ENCODE measurements at places on chromosomes 4 and X.

GRCh38 chr4:8189551-8190466 is 9.3 kb upstream of the SH3TC1 start:
- DNase-seq = no peak

DNA sequence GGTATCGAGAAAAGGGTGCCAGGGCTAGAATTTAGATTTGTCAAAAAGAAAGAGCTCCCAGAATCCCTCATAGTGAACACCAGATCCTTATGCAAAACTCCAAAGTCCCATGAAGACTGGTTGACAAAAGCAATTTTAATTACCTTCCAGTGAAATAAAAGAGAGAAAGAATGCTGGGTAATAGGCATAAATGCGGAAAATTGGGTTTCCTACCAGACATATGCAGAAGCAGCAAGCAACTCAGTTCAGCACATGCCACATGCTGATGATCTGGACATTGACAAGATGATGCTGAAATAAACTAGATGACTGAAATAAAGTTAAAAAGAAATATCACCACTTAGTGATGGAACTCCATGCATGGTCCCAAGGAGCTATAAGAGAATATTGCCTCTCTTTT is 83.9 kb downstream of the KCNIP4 start:
- no peak for DNase-seq

DNA sequence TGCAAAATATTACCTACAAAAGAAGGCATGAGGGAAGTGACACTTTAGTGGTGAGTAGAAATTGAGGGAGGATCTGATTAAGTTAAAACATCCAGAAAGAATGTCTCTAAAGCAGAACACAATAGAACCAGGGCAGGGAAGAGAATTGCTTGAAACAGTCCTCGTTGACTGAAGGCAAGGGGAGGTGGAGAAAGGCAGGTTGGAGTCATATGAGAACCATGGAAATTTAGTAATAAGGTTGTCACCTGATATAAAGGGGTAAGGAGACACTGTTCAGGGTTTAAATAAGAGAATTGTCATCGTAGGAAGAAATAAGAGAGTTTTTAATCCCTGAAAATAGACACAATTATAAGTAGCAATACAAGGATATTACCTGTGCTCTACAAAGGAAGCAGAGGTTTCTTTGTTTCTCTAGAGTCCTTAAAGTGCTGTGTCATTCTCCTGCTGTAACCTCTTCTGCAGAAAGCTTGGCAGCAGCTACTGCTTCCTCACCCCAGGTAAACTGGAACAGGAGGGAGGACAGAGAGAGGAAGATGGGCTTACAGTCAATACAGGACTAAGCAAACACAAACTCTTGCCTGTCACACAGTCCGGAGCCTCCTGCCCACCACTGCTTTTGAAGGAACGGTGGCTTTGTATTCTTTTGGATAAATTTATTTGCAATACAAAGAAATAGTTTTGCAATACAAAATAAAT is 258.4 kb downstream of the PPARGC1A start:
- no peak for DNase-seq

DNA sequence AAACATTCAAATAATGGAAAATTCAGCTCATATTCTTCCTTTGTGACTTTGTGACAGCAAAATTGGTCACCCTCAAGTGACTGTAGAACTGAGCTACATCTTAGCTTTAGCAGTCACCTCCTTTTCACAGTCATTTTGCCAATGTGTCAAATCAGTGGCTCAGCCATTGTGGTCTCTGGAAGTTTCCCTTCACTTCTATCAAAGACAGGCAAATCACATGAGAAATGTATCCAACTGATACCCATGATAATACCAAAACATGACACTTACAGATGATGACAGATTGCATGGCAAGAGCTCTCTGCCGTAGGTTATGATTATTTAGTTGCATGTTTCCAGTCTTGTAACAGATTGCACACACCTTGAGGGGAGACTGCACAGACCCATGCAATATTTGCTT is 549.8 kb upstream of the MAGEB2 start:
- DNase-seq = no peak

- DNase-seq = no peak
Observed at GRCh38 chr4:159069922-159070321, 33.0 kb upstream of the RAPGEF2 start.

DNA sequence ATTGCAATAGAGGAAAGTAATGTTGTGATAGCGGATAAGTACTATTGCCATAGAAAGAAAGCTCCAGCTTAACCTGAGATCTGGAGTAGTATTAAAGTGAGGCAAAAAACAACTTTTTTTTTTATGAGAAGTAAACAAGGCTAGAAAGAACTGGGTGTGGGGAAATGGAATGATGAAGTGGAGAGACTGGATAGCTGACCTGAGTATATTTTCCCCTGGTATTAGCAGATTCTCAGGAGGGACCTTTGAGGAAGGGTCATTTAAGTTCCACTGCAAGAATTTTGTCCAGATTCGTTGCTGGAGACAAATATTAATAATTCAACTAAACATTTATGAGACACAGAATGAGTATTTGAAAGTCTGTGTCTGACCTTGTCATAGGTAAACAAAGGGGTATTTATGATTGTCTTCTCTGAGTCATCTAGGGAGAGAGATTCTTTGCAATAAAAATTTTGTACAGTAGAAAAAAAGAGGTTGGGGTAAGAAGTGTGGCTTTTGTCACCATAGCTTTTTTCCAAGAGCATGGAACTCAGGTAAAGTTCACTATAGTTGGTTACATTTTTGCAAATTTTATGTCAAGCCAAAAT is 2095.9 kb downstream of the ARAP2 start:
- DNase-seq = no peak

GRCh38 chrX:44945736-44946135 is 72.7 kb downstream of the KDM6A start:
- no peak for DNase-seq

DNA sequence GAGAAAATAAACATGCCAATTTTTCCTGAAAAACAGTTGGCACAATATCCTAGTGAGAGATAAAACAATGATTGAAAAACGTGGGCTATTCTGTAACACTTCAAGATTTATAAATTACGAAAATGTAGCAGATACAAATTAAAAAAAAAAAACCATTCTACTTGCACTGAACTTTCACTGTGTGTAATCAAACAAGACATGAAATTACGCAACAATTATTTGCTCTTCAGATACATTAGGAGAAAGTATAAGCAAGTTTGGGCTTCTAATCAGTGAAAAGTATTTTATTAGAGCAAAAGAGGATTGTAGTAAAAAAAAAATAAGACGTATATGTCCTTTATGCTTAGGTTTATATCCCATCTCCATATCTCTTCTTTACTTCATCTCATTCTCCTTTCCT is 320.4 kb downstream of the SPOCK3 start:
- no peak for DNase-seq

DNA sequence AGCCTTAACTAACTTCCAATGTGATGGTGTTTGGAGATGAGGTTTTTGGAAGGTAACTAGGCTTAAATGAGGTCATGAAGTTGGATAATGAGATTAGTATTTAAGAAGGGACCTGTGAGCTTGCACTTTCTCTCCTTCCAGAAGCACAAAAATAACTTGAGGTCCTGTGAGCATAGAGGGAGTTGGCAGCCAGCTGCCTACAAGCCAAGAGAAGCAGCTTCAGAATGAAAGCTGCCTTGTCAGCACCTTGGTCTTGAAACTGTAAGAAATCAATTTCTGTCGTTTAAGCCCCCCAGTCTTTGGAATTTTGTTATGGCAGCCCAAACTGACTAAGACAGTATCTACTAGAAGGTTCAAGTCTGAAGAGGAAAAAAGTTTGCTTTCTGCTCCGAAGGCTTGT is 280.2 kb upstream of the GALNTL6 start:
- DNase-seq = no peak

DNA sequence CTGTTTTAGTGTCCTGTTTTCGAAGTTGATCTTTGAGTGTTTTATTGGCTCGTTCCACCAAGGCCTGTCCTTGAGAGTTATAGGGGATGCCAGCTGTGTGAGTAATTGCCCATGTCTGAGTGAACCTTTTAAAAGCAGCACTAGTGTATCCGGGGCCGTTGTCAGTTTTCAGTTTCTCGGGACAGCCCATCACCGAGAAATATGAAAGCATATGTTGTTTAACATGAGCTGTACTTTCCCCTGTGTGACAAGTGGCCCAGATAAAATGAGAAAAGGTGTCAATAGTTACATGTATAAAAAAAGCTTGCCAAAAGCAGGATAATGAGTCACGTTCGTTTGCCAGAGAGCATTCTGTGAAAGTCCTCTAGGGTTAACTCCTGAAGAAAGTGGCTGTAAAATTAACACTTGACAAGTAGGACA is 48.6 kb upstream of the RASSF6 start:
- DNase-seq = no peak

DNA sequence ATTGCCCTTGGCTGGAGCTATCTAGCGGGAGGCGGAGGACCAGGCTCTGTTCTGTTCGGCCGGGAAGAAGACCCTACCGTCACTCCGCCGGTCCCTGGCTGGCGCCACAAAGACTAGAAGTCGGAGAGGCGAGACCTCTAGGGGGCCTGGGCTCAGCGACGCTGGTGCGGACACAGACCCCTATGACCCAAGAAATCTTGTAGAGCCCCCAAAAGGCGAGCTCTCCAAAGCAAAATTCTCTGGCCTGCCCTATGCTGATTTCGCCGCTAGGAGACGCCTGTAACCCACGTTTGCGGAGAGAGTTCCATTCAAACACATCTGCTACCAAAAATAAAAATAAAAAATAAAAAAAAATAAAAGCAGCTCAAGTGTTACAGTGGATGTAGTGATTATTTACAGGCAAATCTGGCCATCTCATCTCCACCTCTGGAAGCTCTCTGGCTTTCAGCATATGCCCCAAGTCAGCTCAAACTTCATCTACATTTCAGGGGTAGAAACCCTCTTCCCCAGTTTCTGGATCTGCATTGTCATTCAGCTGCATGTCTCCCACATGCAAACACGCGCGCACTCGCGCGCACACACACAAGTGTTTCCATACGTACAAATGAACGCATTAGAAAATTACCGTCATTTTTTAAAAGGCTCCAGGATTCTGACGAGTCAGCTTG is 2.4 kb upstream of the PCDH10 start:
- DNase-seq = peak; percentile 31

DNA sequence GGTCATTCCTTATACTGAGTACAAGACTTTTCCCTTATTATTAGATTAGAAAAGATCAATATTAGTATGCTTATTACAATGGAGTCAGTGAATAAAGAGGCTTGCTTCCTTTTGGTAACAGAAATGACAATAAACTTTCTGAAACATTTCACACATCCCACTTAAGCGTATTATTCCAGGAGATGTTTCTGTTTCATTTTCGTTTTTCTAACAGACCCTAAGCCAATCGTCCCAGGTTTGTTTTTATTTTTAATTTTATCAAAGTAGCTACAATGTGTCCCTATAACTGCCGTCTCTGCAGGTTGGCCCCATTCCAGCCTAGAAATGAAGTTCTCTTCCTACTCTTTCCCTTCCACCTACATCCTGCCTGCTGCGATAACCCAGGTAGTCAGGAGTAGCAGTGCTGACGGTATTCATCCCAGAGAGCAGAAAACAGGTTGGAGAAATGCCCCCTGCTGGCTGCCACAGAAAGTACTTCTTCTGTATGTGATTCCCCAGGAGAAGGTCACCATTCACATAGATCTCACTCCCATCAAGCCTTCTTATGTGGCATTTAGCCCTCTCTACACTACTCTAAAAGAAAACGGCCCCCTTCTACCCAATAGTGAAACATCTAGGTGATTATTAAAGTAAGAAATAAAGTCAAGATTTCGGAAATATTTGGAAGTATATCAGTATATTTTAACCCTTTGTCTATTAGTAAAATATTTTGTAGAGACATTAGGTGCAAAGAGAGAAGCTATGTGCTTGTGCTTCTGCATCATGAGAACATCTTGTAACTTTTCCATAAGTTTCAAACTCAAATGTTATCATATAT is 40.4 kb downstream of the ENPEP start:
- peak; percentile 58 for DNase-seq

GRCh38 chr4:3829956-3830773 is 64.0 kb downstream of the ADRA2C start:
- DNase-seq = peak; percentile 22

DNA sequence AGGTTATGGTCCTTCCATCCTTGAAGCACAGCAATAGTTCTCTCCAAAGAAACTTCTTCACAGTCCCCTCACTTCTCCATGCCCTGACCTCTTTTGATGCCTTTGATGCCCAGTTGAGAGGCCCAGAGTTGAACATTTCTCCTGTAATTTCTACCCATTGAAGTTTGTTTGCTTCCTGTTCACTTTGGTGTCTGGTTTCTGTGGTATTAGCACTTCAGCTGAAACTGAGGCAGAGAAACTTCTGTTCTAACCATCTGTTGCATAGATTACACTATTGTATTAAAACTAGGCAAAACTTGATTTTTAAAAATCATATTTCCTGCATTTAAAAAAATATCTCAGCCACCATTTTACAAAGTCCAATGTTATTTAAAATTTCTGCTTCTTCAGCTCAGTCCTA is 89.8 kb upstream of the ADGRG2 start:
- no peak for DNase-seq

GRCh38 chrX:48989483-48989882 is 12.6 kb downstream of the GRIPAP1 start:
- DNase-seq = peak; percentile 17

DNA sequence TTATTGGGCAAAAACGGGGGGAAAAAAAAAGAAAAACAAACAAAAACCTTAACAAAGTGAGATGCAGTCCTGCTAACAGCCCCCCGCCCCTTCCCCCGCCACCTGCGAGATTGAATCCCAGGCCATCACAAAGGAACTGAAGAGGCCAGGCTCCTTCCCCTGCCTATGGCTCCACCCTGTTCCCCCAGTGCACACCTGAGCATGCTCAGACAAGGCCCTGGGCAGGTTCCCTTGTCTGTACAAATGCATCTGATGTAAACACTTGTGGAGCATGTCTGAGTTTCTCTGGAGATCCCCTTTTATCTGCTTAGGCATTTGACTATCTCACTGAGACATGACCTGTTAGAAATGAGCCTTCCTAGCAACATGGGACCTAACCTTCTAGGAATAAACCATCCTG is 983.7 kb upstream of the PABPC4L start:
- DNase-seq = no peak

- DNase-seq = no peak
Observed at GRCh38 chr4:68176904-68177303, 47.2 kb upstream of the TMPRSS11F start.

- DNase-seq = no peak
Observed at GRCh38 chr4:87978681-87979080, 3.2 kb downstream of the SPP1 start.

- DNase-seq = peak; percentile 19
Observed at GRCh38 chr4:2824836-2825381, 18.7 kb upstream of the ADD1 start.
